ENCODE measurements at places on chromosomes 11 and 22. TPM values are rescaled to one million over a fixed set of nuclear protein-coding genes. Genes with fewer than 3 reads are reported as not detected.
A peak's percentile ranks its signal among the peaks of the same experiment; 100 is the strongest.

EHF gene
- not detected for total RNA-seq

SMARCB1 gene
- total RNA-seq, result 252 TPM

UPB1 gene
- 0.85 TPM for total RNA-seq

LMNTD2 gene
- 16.9 TPM for total RNA-seq

SMTNL1 gene
- not detected for total RNA-seq

POTEH gene
- 1.2 TPM for total RNA-seq

DNA sequence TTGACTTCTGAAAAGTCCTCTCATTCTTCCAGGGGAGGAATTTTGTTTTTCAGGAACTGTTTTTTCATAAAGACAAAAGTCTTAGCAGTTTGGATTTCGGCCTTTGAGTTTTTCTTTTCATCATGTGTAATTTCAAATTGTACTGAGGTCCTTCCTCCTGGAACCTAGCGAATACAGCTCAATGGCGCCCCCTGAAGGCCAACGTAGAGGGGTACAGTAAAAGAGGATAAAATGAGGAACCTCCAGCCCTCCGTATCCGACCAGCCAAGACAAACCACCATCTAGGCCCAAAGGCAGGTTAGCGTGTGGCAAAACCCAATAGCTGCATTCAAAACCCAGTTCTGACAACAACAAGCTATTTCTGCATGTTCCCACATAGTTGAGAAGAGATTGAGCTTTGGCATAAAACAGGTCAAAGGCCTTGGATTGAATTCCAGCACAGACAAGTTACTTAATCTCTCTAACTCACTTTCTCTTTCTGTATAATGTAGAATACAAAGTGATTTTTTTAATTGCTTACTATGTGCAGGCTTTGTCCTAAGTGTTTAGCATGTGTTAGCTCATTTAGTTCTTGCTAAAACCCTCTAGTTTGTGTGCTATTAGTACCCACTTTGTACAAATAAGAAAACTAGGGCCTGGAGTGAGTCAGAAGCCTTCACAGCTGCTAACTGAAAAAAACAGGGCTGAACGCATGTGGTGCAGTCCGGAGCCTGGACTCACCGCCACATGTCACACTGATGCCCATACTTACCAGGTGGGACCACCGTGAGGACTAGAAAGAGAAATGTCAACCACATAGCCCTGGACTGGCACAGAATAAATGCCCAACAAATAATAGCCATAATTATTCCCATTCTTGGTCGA, 43.2 kb upstream of the ETS1 start:
- DNase-seq, result peak; percentile 95

- no peak for DNase-seq
These were observed 4.1 kb upstream of the SAC3D1 start for GRCh38 chr11:65036931-65037330.

DNA sequence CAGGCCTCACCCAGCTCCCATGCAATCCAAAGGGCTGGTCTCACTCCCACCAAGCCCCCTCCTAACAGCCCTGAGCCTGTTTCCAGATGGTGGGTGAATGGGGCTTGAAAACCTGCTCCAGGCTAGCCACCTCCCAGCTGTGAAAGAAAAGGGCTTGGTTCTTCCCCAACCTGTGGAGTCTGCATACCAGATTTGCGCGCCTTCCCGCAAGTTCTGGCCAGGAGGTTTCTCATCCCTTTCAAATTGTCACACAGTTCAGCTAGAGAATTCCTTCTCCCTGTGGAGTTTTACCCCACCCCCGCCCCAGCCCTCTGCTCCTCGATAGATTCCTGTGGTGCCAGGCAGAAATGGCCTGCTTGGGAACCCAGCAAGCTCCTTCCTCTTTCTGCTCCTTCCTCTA, 734.6 kb upstream of the FAT3 start:
- DNase-seq, result no peak

GRCh38 chr11:27976262-27976661, 131.7 kb downstream of the KIF18A start:
- no peak for DNase-seq

GRCh38 chr22:21013657-21014201, 1.2 kb upstream of the P2RX6 start:
- no peak for DNase-seq

- no peak for DNase-seq
These were observed 14.8 kb downstream of the GAB2 start for GRCh38 chr11:78402847-78403246.

DNA sequence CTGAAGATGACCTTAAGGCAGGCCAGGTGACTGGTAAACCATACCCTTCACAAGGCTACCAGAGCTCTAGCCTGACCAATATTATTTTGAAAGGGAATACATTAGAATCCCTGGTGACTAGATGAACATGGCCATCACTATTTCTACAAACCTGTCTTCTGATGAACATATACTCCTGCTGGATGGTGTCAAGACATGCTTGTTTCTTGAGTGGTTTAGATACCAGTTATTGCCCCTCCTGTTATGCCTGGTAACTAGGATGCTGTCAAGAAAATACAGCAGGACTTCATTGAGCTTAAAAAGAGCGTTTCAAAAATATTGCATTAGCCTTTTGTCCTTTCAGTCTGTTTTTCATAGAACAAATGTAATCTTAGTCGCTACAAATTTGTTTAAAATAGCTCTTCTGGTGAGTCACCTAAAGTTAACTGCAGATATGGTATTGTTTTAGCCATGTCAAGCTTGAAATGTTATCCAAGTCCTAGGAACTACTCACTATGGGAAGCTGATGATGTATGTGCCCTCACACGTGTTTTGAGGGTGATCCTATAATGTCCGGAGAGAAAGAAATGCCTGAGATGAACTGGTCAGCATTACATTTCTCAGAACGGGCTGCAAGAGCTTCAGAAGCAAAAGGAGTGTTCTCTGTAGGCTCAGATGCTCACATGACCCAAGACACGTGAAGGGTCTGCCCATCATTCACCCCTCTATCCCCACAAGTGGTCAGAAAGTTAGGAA, 20.6 kb downstream of the ADM start:
- DNase-seq, result no peak

- DNase-seq, result no peak
These were observed 326.1 kb upstream of the ANO5 start for GRCh38 chr11:21866781-21867180.

DNA sequence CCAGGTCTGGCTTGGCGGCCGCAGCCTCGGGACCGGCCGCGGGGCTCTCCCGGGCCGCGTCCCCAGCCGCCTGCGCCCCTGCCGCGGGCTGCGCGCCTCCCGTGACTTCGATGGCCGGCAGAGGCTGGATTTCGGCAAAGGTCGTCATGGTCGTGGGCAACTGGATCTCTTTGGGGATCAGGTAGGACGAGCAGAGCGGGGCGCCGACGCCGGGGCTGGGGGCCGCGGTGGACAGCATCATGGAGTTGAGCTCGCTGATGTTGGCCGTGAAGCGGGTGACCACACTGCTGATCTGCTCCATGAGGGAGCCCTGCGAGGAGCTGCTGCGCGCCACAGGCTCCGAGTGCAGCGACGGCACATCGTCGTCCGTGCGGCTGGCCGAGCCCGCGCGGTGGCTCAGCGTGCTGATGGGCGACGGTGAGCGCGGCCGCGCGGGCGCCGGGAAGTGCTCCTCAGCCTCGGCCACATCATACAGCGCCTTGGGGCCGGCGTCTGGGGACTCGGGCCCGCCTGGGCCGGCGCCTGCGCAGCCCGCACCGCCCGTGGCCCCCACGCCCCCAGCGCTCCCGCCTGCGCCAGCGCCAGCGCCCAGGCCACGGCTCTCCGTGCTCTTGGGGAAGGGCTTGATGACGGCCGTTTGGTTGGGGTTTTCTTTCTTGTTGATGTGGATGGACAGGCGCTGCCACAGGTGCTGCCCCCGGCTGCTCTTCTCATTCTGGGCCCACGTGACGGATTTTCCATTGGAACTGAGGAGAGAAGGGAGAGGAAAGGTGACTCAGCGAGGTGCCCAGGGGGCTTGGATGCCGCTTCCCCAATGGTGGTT, 171.4 kb upstream of the CTSC start:
- no peak for DNase-seq

GRCh38 chr11:20035701-20036601, 124.3 kb downstream of the DBX1 start:
- no peak for DNase-seq

DNA sequence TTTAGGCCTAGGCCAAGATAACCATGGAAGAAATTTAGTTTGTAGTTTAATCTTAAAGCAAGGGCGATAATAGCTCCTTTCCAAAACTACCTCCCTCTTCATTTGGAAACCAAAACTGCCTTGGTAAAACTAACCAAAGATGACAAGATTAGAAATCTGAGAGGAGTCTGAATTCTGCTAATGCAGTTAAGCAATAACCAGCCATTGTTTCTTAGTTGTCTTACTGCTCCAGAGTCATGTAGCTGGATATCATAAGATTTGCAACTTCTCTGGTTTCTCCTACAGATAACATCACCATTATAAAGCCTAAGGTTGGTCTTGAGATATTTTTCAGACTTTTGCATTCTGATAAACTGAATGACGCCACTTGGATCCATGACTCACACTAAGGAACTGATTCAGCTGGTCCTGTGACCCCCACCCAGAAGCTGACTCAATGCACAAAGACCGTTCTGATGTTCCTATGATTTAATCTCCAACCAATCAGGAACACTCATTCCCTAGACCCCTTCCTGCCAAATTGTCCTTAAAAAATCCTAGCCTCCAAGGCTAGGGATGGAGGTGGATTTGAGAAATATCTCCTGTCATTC, 200.8 kb downstream of the LUZP2 start:
- DNase-seq, result no peak

DNA sequence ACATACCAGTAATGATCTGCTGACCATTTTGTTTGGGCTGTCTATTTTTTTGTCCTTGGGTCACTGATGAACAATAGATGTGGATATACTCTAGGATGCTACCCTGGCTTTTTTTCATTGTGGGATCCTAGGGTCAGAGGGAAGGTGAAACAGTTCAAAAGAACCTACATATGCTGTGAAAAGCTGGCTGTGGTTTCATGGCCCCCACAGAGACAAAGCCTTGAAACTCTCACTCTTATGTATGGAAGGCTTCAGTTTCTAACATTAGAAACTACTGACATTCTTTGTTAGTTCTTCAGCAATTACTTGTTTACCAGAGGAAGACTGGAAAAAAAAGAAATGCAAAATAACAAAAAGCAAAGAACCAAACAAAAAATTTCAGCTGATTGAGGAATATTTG, 250.7 kb downstream of the FAT3 start:
- no peak for DNase-seq

DNA sequence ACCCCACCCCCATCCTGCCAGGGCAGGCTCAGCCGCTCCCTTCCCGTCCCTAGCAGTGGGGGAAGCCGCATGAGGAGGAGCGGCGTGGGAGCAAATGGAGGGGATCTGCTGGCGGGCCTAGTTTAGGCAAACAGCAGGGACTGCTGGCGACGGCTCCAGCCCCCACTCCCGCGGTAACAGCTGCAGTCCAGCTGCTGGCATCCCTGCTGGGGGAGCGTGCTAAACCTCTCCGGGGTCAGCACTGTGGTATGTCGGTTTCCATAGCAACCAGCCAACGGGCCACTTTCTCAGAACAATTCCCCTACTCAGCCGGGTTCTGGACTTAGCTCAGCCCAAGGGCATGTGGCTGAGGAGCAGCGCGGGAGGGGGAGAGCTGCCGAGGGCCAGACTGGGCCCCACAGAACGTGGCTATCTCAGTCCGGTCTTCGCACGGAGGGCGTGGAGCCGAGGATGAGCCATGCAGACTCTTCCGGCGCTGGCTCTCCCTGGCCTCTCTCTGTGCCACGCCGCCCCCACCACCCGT, 98.8 kb downstream of the PKNOX2 start:
- no peak for DNase-seq

- DNase-seq, result no peak
These were observed 5.8 kb upstream of the PPIL2 start for GRCh38 chr22:21659864-21660525.

DNA sequence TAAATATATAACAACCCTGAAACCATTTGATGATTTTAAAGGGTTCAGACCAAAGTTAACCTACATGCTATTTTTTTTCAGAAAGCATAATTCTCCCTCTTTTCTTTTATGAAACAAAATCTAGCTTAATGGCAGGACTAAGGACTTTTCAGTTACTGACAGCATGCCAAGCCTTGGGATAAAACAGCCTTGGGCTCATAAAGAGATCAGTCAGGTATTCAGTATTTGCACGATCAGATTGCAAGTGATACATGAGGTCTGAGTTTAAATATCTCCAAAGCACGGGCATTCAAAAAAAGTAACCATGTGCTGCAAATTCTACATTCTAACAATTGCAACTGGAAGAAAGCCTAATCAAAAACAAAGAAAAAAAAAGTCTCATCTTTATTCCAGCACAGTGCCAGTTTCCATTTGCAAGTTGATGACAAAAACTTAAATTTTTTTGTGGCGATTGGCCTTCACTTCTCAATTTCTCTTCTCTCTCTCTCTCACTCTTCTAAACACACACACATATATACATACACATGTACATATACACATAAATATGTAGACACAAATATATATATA, 60.1 kb downstream of the CTSC start:
- DNase-seq, result no peak

Measured in OCI-LY7 (cell line).